Placental pericyte (primary cell): ENCODE measurements at places on chromosomes 12 and 14. TPM values are rescaled to one million over a fixed set of nuclear protein-coding genes. Genes with fewer than 3 reads are reported as not detected.

Gene CIROP
- total RNA-seq: not detected in 2 replicates

Gene GPR68
- total RNA-seq: 6.1 and 26.9 TPM in 2 replicates

Gene PLEKHG7
- total RNA-seq: not detected in 2 replicates

Gene CDH24
- total RNA-seq: 3.1 and 9.2 TPM in 2 replicates

Gene DIO2
- total RNA-seq: 0.22 and 29.6 TPM in 2 replicates

Gene GAS2L3
- 8.3 and 42.4 TPM in 2 replicates for total RNA-seq
